Hematopoietic multipotent progenitor cell treated with erythropoietin and hydrocortisone succinate and interleukin-3 and kit ligand, for 6 days (in vitro differentiated cells): ENCODE measurements at places on chromosomes 11 and 22.

GRCh38 chr22:28718044-28718443 is 23.6 kb downstream of the CHEK2 start:
- DNase-seq: no peak

GRCh38 chr22:28989035-28989464 is 72.6 kb downstream of the C22orf31 start:
- no peak for DNase-seq

DNA sequence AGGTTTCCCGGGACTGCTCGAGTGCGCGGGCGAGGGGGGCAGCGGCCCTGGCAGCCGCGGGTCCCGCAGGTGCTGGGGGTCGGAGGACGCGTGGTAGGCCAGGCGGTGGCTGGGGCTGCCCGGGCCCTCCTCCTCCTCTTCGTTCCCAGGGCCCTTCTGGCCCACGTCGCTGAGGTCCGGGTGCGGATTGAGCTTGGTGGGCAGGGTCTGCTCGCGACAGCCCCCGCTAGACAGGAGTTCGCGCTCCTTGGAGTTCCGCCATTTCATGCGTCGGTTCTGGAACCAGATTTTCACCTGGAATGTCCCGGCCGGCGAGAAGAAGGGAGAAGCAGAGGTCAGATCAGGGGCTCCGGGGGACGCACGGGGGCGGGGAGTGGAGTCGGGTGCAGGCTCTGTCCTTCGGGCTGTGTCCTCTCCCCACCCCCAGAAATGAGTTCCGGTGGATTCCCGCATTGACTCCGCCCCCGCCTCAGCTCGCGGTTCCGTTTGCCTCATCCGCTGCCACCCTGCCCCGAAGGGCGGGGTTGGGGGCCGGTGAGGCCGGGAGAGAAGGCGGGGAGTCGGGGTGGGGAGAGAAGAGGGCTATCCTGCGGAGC is 3.9 kb downstream of the DBX1 start:
- DNase-seq: no peak

GRCh38 chr22:22933807-22934542 is 46.4 kb downstream of the IGLL5 start:
- no peak for DNase-seq

GRCh38 chr11:128379587-128380580 is 207.5 kb downstream of the ETS1 start:
- DNase-seq: peak; percentile 5

- peak; percentile 69 for DNase-seq
These were observed 57.6 kb downstream of the SYN3 start for GRCh38 chr22:33000342-33001280.

DNA sequence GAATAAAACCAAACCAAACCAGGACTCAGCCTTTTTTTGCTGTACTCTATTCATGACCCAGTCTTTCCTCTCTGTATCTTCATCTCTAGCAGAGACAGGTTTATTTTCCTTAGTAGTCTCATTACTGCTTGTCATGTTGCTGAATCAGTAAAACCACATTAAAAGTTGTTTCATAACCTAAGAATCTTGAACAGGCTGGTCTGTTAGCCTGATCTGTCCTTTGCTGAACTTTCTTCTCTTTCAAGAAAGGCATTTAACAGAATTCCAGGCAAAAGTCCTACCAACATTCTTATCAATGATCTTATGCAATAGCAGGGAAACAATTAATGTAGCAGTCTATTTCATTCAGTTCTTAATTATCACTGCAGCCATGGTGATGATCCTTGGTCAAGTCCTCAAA is 197.7 kb downstream of the CASP12 start:
- DNase-seq: peak; percentile 33

GRCh38 chr11:8740129-8740528 is 57.5 kb downstream of the RPL27A start:
- no peak for DNase-seq

GRCh38 chr22:18103527-18104269 is 6.9 kb upstream of the TUBA8 start:
- DNase-seq: peak; percentile 17

GRCh38 chr11:6565325-6565724 is 38.1 kb downstream of the RRP8 start:
- DNase-seq: no peak

DNA sequence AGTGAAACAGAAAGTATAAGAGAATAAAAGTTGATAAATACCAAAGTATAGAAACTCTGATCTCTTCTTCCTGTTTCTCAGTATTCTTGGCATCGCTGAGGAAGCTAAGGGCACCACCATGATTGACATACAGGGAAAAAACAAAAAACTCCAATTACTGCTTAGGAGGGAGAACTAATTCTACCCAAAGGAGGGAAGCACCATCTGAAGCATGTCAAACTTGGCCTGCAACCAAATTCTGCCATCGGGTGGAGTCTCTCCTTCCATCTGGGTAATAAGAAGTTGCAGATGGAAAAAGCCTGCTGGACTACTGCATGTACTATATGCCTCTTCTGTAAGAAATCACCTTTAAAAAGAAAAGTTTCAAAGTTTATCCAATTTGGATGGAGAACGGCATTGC is 30.5 kb upstream of the PPP2R1B start:
- DNase-seq: peak; percentile 32
